Esophagus mucosa (tissue), 1 donor: ENCODE measurements at places on chromosomes 16 and 17. TPM values are rescaled to one million over a fixed set of nuclear protein-coding genes. Genes with fewer than 3 reads are reported as not detected.

GRCh38 chr16:50202926-50203624 is 50.0 kb downstream of the TENT4B start:
- ATAC-seq, result no peak

GRCh38 chr17:66271512-66271911 is 30.9 kb upstream of the PRKCA start:
- no peak for ATAC-seq

Gene PLCD3
- 34.2 TPM for total RNA-seq

DNA sequence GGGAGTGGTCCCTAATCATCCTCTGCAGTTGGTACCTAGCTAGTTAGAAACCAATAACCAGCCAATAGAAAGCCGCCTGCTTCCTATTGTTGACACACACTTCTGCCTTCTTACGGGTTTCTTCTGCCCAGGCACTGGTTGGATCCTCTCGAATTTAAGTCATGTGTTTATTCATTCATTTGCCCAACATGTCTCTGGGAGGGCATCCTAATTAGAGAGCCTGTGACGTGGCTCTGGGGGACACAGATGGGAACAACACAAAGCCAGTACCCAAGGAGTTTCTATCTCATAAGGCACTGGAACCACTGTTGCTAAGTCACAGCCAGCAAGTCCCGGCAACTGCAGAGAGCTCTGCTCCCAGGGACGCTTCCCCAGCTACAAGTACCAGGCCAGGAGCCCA is 300.7 kb upstream of the TNRC6C start:
- no peak for ATAC-seq

Gene CLDN7
- 279 TPM for total RNA-seq

DNA sequence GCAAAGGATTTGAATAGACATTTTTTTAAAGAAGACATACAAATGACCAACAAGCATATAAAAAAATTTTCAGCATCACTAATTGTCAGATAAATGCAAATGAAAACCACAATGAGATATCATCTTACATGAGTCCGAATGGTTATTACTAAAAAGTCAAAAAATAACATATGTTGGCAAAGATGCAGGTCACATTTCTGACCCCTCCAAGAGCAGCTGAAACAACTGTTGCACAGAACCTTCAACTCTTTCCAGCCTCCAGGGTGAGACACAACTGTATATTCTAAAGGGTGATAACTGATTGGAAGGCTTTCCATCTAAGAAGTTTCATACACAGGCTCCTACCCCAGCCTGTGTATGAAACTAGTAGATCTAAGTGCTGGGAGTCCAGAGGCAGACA is 51.9 kb downstream of the SLFN5 start:
- no peak for ATAC-seq
